ENCODE measurements at places on chromosomes 7 and 10.

DNA sequence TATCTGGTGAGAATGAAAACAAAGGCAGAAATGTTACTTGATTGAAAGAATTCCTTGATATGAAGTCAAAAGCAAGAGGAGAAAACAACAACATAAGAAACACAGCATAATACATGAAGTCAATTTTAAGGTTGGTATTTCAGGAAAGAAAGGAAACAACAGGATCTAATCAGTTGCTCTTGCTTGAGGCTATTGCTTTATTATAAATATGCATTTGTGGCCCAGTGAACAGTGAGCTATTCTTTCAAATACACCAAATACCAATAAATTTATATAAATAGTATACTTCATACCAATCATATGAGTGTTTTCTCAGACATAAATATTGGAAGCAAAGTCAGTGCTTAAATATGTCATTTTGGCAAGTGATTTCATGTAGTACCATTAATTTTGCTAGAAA lies 806.6 kb downstream of the NXPH1 start:
- DNase-seq, result no peak

GRCh38 chr7:140014123-140014522 lies 48.6 kb downstream of the PARP12 start:
- no peak for DNase-seq

DNA sequence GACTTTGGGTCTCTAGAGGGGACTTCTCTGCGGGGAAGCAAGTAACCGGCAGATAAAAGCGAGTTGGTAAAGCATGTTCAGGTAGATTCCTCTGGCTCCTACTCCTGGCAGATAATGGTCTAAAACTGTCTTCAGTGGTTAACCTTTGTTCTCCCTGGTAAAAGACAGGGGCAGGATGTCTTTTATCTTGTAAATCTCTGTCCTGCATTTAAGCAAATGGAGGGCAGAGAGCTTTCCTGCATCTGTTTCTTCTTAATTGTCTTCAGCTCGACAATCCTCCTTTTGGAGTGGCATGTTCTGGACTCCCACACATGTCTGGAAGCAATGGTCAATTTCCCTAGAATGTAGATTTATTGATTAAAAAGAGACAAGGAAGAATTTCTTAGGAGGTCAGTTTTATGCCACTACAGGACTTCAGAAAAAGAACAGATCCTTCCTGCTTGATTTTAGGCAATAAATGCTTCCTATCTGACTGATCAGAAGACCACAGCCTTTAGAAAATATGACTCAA lies 16.6 kb downstream of the C7orf33 start:
- no peak for DNase-seq

GRCh38 chr10:4623200-4623599 lies 202.8 kb upstream of the AKR1E2 start:
- DNase-seq, result no peak

GRCh38 chr7:31372231-31372959 lies 31.9 kb upstream of the NEUROD6 start:
- DNase-seq, result no peak

DNA sequence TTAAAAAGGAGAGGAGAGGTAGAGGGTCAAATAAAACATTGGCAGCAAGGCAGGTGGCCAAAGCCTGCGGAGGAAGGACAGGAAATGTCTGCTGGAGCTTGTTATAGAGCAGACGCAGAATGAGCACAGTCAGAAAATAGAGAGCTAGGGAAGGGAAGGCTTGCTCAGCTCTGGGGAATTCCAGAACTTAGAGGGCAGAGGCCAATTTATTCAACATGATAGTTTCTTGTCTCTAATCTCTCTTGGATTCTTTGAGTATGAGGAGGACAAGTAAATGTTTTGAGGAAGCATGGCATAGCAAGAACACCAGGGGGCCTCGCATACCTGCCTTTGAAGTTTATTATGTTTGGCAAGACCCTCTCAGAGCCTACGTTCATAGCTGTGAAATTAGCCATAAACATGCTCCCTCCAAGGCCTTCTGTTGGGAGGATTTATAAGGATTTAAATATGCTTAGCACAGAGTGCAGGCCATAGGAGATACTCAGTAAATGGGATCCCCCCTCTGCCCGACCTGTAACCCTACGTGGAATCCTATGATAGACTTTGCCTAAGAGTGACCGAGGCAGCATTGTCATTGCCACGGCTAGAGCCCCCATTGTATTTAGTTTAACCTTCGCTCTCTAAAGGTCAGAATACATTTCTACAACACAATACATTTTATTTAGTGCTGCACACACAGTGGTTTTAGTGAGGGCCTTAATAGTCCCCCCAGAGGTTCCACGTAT lies 293.9 kb downstream of the CCDC3 start:
- DNase-seq, result peak; percentile 43

DNA sequence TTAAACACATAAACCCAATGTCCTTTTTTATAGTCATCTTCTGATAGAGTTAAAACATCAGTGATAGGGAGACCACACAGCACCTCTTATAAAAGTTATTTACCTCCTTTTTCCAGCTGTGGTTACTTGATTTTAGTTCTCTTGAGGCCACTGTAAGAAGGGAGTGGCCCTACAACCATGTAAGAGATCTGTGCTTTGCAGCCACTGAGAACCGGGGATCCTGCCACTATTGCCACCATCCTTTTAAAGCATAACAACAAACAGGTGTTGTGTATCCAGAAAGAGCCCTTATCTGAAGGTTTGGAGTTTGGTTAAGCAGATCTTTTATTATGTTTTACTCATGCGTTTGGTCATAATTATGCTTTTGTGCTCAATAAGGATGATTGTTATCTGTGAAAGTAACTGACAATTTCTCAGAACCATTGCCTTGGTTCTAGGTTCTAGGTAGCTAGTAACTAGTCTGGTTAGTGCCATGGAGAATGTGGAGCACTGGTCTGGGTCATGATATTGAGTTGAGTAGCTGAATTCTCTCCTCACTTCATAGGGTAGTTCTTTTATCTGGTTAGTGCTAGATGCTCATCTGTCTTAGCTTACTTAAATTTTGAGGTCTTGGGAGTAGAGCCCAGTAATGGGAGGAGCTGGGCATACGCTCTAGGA lies 56.5 kb downstream of the ST7 start:
- DNase-seq, result no peak

DNA sequence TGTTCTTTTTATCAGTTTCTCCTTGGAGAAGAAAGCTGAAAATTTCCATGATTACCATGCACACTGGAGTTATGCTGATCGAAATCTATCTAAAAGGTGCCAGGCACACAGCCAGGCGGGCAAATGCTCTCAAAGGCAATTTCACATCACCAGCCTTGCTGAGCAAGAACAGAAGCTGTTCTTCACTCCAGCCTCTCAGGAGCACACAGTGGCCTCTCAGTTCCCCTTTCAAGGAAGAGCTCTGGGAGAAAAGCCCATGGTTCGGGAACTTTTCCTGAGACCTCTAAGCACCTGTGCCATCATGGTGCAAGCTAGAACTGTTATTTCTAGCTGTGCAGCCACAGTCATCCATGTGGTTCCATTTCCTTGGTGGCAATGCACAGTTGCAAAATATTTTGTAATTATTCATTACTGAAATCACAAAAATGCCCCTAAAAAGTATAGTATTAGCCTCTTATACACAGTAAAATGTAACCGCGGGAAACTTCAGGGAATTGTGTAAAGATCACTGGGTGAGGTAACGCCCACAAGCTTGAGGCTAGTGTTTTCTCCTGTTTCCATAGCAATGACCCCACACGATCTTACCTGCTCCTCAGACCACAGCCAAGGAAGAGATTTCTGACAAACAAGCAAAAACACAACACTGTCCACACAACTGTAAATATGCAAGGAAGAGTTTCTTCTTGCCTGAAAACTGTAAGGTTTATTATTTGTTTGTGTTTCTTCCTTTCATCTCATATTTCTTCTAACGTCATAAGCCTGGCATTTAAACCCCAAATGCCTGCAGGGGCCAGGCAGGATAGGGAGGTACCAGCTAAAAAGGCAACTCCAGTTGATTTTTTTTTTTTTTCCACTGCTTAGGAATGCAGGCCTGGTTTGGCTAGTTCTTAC lies 121.2 kb downstream of the FAM107B start:
- DNase-seq, result peak; percentile 57

- no peak for DNase-seq
Measured at GRCh38 chr10:73905256-73906020, 5.5 kb upstream of the PLAU start.

- DNase-seq, result no peak
Measured at GRCh38 chr7:28958980-28959347, 834 bp upstream of the TRIL start.

DNA sequence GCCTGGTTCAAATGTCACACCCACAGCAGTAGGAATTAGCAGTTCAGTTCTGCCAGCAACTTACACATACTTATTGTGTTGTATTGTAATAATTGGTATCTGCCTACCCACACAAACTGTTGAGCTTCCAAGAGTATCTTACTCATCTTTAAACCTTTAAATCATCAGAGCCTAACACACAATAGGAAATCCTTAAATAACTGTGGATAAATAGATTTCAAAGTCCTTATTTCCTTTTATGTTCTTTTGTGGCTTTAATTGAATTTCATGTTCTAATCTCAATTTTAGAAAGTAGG lies 3.9 kb downstream of the CASD1 start:
- DNase-seq, result no peak

DNA sequence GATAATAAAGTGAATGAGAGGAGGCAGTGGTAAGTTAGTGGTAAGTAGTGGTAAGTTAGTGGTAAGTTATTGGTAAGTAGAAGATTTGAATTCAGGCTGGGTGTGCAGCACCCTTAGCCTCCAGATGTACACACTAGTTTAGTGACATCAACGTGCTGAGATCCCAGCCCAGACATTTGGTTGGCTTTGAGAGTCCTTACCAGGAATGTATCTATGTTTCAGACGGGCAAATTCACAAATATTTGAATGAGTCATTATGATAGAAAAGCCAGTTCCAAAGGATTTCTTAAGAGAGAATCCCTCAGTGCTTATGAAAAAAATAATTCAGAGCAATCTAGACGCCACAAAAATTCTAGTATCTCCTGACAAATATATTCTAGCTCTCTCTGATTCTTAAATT lies 70.0 kb downstream of the ARL4A start:
- peak; percentile 35 for DNase-seq

- no peak for DNase-seq
Measured at GRCh38 chr10:101273741-101274140, 44.5 kb upstream of the LBX1 start.

GRCh38 chr7:24500599-24500998 lies 72.7 kb upstream of the PALS2 start:
- no peak for DNase-seq

DNA sequence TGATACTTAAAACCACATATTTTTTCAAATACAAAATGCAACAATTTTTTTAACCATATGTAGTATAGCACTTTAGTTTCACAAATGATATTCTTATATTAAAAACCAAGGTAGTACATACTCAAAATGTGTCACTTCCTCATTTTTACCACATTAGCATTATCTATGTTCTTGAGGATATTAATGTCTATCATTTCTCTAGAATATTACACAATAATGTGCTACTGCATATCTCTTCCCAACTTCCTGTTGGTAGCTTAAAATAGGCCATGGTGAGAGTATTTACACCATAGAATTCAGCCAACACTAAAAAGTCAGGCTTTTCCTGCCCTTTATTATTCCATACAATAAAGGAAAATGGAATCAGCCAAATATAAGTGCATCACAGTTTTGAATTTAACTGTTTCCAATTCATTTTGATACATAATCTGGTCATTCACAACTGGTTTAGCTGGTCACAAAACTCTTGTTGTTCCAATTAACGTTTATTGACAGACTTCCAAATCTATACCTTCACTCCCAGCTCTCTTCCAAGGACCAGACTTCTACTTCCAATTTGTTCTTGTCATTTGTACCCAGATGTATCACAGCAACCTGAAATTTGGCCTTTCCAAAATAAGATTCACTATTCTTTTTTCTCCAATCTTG lies 20.0 kb upstream of the LRRC17 start:
- DNase-seq, result no peak

DNA sequence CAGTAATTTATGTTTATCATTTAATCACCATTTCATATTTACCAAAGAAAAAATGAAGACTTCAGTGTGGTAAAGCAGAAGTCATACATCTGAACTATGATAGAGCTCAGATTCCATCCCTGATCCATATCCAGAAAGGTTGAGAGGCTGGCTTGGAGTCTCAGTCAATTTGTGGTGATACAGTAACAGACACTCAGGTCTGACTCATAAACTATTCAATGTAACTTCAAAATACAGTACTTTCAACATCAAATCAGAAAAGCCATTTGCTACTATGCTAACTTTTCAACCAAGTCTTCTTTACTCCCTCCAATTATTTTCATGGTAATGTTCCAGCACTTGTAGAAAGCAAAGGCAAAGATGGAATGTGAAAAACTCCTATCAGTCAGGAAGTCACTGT lies 190.4 kb downstream of the HDAC9 start:
- DNase-seq, result no peak

GRCh38 chr10:132381741-132382140 lies 15.3 kb upstream of the PWWP2B start:
- DNase-seq, result no peak

GRCh38 chr7:15130666-15131541 lies 228.4 kb upstream of the DGKB start:
- DNase-seq, result peak; percentile 13

GRCh38 chr10:110005719-110006118 lies 2.1 kb upstream of the ADD3 start:
- no peak for DNase-seq

GRCh38 chr7:131808736-131809135 lies 252.3 kb upstream of the PODXL start:
- no peak for DNase-seq

GRCh38 chr7:139232377-139232717 lies 1.3 kb downstream of the UBN2 start:
- DNase-seq, result no peak

- DNase-seq, result no peak
Measured at GRCh38 chr10:57336341-57336740, 931.4 kb downstream of the IPMK start.

- no peak for DNase-seq
Measured at GRCh38 chr10:75776738-75777504, 345.5 kb downstream of the LRMDA start.

GRCh38 chr10:31700181-31700611 lies 228.4 kb downstream of the ARHGAP12 start:
- DNase-seq, result no peak

GRCh38 chr10:13092291-13093102 lies 7.5 kb upstream of the OPTN start:
- DNase-seq, result no peak

DNA sequence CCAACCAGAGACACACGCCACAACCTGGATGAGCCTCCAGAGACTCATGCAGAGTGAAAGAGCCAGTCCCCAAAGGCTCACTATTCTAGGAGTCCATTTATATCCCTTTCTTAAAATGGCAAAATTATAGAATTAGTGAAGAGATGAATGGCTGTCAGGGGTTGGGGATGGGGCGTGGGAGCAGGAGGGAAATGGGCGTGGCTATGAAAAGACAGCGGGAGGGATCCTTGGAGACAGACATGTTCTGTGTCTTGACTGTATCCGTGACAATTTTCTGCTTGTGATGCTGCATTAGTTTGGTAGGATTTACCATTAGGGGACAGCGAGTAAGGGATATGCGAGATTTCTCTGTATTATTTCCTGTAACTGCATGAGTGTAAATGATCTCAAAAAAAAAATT lies 33.0 kb downstream of the FAM53B start:
- DNase-seq, result no peak

- no peak for DNase-seq
Measured at GRCh38 chr7:84617265-84618030, 422.9 kb upstream of the SEMA3A start.

- DNase-seq, result peak; percentile 77
Measured at GRCh38 chr7:30252885-30253795, 31.3 kb upstream of the ZNRF2 start.

GRCh38 chr10:71782221-71782916 lies 9.0 kb upstream of the VSIR start:
- no peak for DNase-seq

All from urothelium cell line (cell line).